ENCODE measurements at places on chromosomes 5 and 9.

DNA sequence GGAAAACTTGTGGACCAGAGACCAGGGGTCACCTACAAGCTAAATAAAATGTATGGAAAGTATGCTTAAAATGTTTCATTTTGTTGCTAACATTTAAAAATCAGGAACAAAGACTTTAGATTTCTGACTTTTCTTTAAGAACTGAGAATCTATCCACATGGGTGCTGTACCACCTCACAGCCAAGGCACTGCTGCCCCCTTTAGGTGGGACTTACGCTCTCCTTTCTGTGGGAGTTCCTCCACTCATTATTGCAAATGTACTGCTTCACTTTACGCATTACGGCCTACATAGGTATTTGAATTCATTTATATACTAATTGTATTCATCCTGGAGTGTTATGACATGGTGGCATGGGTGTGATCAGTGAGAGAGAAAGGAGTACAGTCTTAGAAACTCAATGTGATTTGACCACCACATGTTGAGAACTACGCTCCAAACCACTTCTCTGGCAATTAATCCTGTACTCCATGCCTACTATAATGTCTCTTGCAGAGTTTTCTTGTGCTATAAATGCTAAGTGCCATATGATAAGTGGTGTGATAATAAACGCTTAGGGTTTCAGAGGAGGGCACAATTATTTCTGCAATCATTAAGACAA is 24.7 kb upstream of the CETN3 start:
- DNase-seq = peak; percentile 38

DNA sequence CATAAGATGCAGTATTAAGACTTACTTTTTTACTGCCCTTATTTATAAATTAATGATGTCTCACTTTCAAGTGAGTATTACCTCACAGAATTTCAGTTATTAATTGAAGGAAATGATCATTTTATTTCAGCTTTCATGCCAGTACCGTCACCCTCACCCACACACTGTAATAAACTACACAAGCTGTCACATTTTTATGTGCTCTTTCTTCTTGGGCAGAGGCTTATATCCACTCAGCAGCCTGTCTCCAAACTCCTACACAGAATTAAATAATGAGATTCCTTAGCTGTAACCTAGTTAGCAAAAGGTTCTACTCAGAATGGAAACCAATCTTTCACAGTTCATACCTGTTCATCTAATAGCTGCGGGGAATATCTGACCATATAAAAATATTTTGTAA is 1915.8 kb upstream of the CDH6 start:
- DNase-seq = no peak

GRCh38 chr9:23379842-23380241 is 446.2 kb downstream of the ELAVL2 start:
- DNase-seq = no peak

DNA sequence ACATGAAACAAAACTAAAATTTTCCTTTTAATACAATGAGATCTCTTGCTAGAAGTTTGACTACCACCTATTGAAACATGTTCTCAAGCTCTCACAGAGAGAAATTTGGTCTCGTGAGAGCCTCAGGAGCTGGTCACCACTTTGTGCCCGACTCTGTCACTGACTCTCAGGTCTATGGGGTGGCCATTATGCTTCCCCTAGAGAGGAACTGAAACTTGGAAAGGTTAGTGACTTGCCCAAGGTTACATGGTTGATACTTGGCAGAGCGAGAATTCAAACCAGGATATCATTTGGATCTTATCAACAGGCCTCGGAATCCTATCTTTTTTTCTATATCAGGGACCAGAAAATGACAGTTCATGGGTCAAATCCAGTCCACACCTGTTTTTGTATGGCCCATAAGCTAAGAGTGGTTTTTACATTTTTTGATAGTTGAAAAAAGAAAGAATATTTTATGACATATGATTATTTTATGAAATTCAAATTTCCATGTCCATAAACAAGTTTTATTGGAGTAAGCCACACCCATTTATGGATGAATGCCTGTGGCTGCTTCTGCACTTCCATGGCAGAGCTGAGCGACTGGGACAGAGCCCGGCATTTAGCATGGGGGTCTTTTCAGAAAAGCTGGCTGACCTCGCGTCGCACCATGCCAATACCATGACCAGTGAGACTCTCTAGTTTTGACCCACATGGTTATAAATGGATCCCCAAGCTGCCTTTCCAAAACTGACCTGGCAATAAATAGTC is 44.8 kb upstream of the EQTN start:
- no peak for DNase-seq

GRCh38 chr5:153513156-153513555 is 22.7 kb downstream of the GRIA1 start:
- DNase-seq = no peak

DNA sequence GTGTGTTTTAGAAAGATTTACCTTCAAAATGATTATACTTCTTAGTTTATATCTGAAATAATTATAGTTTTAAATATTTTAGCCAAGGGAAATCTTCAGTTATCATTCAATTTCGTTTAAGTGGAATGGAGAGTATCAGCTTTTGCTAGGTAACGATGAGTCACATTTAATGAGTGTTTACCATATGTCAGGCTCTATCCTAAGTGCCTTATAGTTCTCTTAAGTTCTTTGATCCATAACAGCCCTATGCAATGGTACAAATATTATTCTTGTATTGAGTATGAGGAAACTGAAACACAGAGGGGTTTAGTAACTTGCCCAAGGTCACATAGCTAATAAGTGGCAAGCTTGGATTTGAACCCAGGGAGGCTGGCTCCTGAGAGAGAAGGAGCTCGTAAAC is 37.5 kb upstream of the SHB start:
- DNase-seq = no peak
